Stimulated activated CD4-positive, alpha-beta T cell treated with anti-CD3 and anti-CD28 coated beads, Interleukin-1b, Interleukin-23, amount 100 ng/mL, for 1 hour (primary cell): ENCODE measurements at places on chromosomes 3 and 15.

GRCh38 chr15:32834156-32834555 lies 116.4 kb downstream of the GREM1 start:
- no peak for DNase-seq

DNA sequence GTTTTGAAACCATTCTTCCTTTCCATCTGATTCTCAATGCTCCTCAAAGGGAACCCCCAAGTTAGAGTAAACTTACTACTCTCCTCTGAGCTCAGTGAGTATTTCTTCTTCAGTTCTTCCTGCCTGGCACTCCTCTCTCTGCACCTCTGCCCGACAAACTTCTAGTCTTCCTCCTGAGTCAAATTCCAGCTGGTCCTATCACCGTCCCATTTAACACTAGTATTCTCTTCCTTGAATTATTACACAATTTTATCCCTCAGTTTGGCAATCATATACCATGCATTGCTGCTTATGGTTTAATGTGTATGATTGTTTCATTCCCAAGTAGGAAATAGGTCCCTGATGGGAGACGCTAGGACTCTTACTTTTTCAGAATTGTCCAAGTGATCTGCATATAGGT lies 279.7 kb downstream of the MECOM start:
- no peak for DNase-seq

- DNase-seq = no peak
These were observed 364.9 kb upstream of the DPPA4 start for GRCh38 chr3:109702252-109702651.

DNA sequence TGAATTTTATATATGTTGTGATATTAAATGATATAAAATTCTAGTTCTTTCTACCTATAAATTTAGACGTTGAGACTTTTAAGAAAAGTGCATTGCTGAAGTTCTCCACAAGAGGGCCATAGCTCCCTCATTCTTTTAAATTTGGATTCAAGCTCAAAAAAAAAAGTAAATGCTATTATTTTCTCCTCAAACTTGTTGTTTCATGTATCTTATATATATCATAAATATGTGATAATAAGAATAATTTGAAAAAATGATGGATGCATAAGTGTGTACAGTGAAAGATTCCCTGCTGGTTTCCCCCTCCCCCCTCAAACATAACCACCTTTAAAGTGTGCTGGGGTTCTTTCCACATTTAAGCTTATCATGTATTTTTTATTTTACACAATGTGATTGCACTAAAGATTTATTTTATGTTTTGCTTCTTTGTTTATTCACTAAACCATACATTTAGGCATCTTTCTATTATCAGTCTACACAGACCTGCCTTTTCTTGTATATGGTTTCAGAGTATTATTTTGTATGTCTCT lies 769.4 kb upstream of the GOLIM4 start:
- DNase-seq = no peak

DNA sequence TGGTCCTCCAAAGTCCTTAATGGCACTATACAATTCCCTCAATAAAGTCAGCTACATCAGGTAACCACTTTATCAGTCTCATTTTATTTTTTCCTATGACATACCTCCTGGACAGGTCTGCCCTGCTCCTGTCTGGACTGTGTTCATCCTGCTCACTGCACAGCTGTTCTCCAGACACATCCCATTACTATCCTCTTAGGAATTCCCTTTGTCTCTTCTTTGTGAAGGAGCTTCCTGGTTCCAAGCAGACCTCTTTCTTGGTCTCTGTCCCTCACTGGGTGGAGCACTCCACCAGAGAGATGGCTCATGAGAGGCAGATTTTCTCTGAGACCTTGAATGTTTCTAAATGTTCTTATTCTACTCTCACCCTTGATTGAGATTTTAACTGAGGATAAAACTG lies 60.1 kb downstream of the KY start:
- no peak for DNase-seq

DNA sequence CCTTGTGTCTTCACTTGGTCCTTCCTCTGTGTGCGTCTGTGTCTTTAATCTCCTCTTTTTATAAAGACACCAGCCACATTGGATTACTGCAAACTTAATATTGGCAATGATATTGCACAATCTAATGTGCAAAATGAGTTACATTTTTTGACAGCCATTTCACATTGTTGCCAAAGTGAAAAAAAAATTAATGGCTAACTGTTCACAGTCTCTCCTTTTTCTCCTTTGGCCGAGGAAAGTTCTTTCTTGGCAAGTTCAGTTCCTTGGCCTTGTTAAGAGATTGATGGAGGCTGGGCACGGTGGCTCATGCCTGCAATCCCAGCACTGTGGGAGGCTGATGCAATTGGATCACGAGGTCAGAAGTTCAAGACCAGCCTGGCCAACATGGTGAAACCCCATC lies 62.2 kb upstream of the ZNF280D start:
- DNase-seq = no peak

- no peak for DNase-seq
These were observed 21.7 kb downstream of the LEKR1 start for GRCh38 chr3:156847752-156848448.

DNA sequence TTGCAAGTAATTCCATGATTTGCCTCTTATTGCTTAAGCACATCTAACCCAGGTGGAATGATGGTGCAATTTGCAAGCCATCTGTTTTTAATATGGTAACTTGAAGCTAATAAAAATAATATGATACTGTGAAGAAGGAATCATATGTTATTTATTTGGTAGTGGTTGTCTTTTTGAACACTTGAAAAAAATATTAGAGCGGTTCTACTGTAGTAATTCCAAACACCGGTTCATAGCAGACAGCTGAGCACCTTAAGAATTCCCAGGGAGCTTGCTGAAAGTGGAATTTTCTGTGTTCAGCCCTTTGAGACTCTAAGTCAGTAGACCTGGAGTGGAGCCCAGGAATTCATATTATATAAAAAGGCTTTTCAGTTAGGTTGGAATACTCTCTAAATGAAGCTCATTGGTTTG lies 687.4 kb downstream of the EDEM1 start:
- DNase-seq = no peak

DNA sequence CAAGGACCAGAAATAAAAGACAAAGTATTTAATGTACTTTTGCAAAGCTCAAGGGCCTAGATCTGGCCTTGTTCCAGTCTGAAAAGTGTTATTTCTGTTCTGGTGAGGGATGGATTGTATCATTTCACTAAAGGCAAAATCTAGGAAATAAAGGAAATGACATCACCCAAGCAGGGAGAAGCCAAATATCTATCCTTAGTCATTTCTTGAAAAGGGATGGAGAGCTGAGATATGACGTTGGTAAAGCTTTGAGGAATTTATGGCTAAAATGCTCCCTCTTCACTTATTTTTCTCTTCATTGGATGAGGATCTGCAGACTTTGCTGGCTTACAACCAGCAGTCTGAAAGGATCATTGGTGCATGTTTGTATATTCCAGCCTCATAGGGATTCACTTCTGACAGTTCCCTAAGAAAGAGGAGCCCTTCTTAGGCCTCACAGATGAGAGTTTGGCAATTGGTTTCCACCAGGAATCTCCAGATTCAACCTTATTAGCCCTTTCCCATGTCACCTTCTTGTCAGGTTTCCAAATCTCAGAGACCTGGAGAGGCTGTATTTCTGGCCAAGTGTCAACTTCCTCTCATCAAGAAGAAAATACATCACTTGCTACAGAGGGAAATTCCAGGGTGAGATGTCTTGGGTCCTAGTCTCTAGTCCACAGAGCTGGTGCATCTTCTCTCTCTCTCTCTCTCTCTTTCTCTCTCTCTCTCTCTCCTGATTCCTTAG lies 93.7 kb upstream of the BOC start:
- no peak for DNase-seq

DNA sequence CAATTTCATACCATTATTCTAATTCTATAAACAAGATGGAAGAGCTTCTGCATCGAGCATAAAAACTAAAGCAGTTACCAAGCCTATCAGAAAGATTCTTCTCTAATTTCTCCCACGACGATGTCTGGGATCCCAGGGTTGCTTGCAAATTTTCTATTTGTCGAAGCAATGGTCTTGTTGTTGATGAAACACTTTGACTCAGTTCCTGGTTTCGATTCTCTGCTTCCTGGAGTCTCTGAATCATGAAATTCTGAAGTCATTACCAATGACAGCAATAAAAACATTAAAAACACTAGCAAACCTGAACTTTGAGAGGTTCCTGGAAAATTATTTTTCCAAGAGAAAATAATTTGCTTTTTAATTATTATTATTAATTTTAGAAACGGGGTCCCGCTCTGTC lies 18.7 kb downstream of the TMF1 start:
- DNase-seq = no peak

GRCh38 chr3:18786650-18787323 lies 361.5 kb upstream of the KCNH8 start:
- no peak for DNase-seq

DNA sequence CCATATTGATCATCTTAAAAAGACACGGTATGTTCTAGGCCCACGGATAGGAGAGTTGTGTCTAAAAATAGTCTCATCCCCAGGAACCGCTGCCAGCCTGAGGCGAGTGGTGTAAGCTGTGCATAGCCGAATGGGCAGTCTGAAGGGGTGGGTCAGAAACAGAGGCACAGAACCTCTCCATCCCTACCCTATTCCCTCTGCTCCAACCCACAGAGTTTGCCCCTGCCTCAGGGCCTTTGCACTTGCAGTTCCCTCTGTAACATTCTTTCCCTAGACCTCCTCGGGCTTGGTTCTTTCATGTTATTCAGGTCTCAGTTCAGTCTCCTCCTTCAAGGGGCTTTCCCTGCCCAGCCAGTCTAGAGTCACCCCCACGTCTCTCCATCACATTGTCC lies 4.8 kb downstream of the SCN5A start:
- DNase-seq = no peak

DNA sequence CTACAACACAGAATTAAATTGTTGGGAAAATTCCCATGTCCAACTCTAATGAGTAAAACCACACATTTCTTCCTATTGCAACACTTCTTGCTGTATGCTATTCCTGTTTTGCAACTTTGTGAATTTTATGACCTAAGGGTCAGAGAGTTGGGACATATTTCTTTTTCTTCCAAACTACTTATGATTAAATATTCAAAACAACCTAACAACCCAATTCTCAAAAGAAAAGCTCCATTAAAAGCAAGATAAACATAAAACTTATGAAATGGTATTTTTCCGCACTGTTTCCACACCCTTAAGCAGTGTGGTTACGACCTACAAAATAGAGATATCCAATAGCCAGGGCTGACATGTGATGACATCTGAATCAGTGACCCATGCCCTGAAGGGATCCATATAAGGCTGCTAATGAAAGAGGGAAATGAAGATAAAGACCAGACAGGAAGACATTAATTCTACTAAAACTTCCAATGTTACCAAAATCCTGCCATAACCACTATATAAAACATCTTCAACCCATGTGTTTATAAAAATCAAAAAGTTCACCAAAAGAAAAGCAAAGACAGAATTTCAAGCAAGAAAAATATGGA lies 45.6 kb downstream of the DMXL2 start:
- DNase-seq = no peak

DNA sequence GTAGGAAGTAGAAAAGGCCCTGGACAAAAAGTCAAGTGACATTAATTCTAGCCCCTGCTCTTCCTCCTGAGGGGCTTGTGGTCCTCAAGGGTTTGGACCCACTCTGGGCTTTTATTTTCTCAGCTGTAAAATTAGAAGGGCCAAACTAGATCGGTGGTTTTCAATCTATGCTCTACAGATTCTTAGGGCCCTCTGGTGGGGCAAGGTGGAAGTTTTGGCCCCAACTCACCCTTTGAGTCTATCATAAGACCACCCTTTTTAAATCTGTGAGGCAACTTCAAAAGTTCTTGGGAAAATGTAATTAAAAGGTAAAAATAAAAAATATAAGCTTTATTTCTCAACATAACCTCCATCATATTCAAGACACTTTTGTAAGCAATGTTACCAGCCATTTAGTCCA lies 25.6 kb upstream of the CFAP161 start:
- DNase-seq = no peak

DNA sequence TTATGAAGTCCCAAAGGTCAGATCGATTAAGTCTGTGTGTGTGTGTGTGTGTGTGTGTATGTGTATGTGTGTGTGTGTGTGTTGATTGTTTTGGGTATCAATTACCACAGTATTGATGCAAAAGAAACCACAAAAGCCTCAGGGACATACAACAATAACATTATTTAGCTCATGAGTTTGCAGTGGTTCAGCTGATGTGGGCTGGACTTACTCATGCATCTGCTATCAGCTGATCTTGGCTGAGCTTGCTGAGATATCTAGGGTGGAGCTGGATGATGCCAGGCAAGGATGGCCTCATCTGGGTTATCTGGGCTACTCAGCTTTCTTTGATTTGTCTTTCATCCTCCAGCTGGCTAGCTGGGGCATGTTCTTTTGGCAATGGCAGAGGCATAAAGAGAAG lies 82.4 kb upstream of the PRR23C start:
- DNase-seq = no peak

- DNase-seq = no peak
These were observed 88.6 kb downstream of the SLCO3A1 start for GRCh38 chr15:91941871-91942658.

DNA sequence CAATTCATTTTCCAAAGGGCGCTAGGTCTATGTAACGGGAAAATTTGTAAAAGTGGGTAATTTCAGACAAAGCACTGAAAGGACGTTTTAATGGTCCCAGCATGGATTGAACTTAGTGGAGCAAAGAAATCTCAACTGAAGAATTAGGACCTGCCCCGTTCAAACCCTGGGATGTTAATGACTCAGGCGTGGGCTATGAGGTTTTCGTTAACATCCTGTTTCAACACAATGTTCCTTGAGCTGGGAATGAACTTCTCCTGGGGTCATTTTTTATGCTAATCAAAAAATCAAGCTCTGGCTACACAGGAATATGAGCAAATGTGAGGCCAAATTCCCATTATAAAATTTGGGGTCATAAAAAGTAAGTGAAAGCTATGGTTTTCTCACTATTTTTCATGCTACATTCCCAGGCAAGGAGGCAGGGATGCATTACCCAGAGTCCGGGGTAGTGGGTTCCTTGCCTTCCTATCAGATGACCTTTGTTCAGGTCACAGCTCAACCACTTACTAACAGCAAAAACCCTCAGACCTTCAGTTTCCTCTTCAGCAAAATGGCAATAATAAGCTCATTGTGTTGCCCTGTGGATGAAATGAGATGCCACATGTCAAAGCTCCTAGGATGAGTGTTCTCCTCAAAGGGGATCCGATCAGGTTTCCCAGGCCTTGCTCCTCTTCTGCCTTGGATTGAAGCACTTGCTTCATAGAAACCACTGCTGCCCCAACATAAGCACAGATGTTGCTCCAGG lies 271.4 kb downstream of the ARRDC4 start:
- no peak for DNase-seq

GRCh38 chr15:78928616-78929093 lies 16.2 kb downstream of the CTSH start:
- no peak for DNase-seq

DNA sequence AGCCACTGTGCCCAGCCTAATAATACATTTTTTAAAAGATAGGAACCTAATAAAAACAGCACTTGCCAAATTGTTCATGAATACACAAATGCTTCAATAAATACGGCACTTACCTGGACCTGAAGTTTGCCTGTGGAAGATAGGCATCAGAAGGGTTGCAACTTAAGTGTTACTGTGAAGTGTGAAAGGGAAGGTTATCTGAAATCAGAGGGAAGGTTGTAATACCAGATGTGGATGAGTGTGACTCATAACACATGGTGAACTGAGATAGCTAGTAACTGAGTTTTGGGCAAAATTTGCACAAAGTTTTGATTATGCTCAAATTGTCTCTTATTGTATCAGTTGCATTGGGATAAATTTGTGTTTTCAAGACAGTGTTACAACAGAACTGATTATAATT lies 68.0 kb downstream of the ATP11B start:
- no peak for DNase-seq

- DNase-seq = no peak
These were observed 5.7 kb downstream of the EIF4G1 start for GRCh38 chr3:184320104-184320445.
